ENCODE measurements at places on chromosomes 1 and 21. TPM values are rescaled to one million over a fixed set of nuclear protein-coding genes. Genes with fewer than 3 reads are reported as not detected.

Gene KLF17
- not detected for polyA plus RNA-seq

Gene CFHR5
- polyA plus RNA-seq = not detected

Gene OLIG1
- polyA plus RNA-seq = 0.81 TPM

Gene KCNH1
- polyA plus RNA-seq = not detected

Gene MRPL39
- polyA plus RNA-seq = 120 TPM

Gene BACE2
- 3.5 TPM for polyA plus RNA-seq

Gene RGS13
- polyA plus RNA-seq = not detected

Gene SIPA1L2
- polyA plus RNA-seq = 4.3 TPM

Gene OLIG2
- 0.09 TPM for polyA plus RNA-seq

Gene OPRD1
- 0.55 TPM for polyA plus RNA-seq

Gene ADGRL4
- polyA plus RNA-seq = 0.32 TPM

Gene SPRR2B
- polyA plus RNA-seq = not detected

All from GM23338 (cell line).